Epithelial cell of proximal tubule (primary cell): ENCODE measurements at places on chromosomes 1 and 21. TPM values are rescaled to one million over a fixed set of nuclear protein-coding genes. Genes with fewer than 3 reads are reported as not detected.

CPT2 gene
- total RNA-seq, result 11.9 and 17.4 TPM in 2 replicates

HAX1 gene
- total RNA-seq, result 86.1 and 149 TPM in 2 replicates

PGBD5 gene
- 12.9 and 18.0 TPM in 2 replicates for total RNA-seq

FCRL4 gene
- total RNA-seq, result not detected in 2 replicates

SPRR1A gene
- total RNA-seq, result not detected in 2 replicates

DYNLT4 gene
- 0.29 TPM in 1 of 2 replicates, not detected in the other for total RNA-seq

SPRR2B gene
- total RNA-seq, result not detected in 2 replicates

TFF2 gene
- total RNA-seq, result not detected in 2 replicates

RNF186 gene
- not detected in 2 replicates for total RNA-seq

PIGM gene
- total RNA-seq, result 2.2 and 2.5 TPM in 2 replicates

LIX1L gene
- total RNA-seq, result 22.3 and 32.5 TPM in 2 replicates

S100A5 gene
- 2.7 and 4.0 TPM in 2 replicates for total RNA-seq

TAL1 gene
- total RNA-seq, result 0.69 and 1.4 TPM in 2 replicates

SPATA1 gene
- total RNA-seq, result 0.23 TPM in 1 of 2 replicates, not detected in the other

LHX8 gene
- not detected in 2 replicates for total RNA-seq

BARHL2 gene
- total RNA-seq, result not detected in 2 replicates

PRAMEF26 gene
- not detected in 2 replicates for total RNA-seq

NTMT2 gene
- total RNA-seq, result not detected in 2 replicates

A3GALT2 gene
- not detected in 2 replicates for total RNA-seq

RAP1GAP gene
- 0.94 and 2.4 TPM in 2 replicates for total RNA-seq

ATG4C gene
- 7.1 and 8.0 TPM in 2 replicates for total RNA-seq

CYB5RL gene
- 2.8 and 6.0 TPM in 2 replicates for total RNA-seq

GREM2 gene
- total RNA-seq, result 0.06 TPM in 1 of 2 replicates, not detected in the other

SLC45A1 gene
- total RNA-seq, result 0.22 and 0.63 TPM in 2 replicates

S1PR1 gene
- total RNA-seq, result 0.29 and 1.7 TPM in 2 replicates

DEPDC1 gene
- 41.2 and 44.6 TPM in 2 replicates for total RNA-seq

MIXL1 gene
- total RNA-seq, result 0.51 TPM in 1 of 2 replicates, not detected in the other

ZBTB40 gene
- 6.9 and 9.8 TPM in 2 replicates for total RNA-seq
